ENCODE measurements at places on chromosomes 11 and 22.

- DNase-seq: no peak
These were observed 16.1 kb upstream of the PCF11 start for GRCh38 chr11:83140691-83141455.

GRCh38 chr22:44599500-44600140 is 101.6 kb upstream of the RTL6 start:
- DNase-seq: no peak

DNA sequence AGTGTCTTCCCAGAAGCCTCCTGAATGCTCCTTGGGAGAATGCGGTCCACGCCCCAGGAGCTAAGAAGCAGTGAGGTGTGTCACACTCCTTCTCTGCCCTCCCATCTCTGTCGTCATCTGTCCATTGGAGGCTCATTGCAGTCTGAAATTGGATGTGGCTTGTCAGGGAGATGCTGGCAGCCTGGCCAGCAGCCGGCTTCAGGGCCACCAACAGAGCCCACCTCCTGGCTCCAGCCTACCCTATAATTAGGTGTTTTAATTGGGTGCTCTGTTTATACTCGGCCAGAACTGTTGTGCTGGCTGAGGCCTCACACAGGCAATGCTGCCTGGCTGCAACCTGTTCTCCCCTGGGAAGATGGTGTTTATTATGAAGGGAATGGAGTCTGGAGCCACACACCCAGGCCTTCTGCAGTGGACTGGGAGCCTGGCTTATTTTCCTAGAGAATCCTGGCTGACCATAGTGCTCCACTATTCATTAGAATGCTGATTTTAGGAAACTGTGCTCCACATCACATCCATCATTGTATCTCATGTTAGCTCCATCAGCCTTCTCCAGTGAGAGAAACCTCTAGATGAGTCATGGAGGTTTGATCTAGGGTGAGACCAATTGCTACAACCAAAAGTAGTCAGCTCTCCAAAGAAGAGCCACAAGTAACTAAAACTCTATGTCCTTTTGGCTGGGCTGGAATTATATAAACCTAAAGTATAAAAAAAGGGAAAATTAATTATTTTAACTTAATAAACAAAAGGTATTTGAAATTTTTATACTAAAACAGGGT is 86.8 kb upstream of the CRTAM start:
- DNase-seq: no peak

DNA sequence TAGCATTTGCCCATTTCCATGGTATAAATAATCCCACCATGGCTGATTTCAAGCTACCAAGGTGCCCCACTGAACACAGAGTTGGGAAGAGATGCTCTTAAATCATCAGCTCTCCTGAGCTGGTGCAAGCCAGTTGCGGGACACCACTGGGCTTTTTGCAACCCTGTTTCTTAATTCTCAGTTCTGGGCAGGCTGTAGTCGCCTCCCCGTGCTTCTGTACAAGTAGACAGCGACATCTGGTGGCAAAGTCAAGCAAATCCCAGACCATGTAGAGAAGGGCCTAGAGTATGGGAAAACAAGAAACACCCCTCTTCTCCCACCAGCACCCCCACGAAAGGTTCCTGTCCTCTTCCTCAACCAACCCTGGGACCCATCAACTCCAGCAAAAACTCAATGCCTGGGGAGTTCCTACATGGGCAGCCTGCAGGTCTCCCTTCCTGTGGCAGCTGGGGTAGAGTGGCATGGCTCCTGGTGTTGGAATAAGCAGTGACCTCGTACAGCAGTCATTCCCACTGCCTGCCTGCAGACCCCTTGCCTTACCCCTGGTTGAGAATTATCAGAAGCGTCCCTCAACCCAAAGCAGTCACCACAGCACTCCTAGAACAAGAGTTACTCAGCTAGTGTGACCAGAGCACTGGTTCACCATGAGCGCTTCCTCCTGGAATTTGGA is 68.4 kb downstream of the IGLL5 start:
- peak; percentile 81 for DNase-seq

- DNase-seq: peak; percentile 20
These were observed 1089.3 kb downstream of the FAM181B start for GRCh38 chr11:81644239-81644840.

DNA sequence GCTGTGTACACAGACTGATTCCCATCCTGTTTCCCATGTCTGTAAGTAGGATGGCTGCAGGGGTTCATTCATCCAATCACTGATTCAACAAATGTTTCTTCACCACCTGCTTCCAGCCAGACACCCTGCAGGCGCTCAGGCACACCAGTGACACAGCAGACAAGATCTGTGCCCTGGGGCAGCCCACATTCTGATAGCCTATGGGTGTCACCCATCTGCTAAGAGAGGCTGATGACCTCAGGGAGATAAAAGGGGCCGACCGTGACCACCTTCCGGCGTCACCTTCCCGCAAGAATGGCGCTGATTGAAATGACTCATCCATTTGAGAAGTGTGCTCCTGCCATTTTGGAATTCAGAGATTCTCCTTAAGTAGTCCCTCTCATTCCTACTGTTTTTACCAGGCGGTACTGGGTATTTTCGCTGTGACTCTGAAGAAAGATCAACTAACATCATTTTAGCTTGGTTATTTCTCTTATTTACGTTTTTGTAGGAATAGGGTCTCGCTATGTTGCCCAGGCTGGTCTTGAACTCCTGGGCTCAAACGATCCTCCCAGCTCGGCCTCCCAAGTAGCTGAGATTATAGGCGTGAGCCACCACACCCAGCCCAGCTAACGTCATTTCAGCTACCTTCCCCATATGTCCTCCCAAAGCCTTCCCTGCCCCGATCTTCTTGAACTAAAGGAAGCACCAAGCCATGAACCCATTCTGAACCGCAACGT is 73.2 kb upstream of the BID start:
- DNase-seq: no peak

DNA sequence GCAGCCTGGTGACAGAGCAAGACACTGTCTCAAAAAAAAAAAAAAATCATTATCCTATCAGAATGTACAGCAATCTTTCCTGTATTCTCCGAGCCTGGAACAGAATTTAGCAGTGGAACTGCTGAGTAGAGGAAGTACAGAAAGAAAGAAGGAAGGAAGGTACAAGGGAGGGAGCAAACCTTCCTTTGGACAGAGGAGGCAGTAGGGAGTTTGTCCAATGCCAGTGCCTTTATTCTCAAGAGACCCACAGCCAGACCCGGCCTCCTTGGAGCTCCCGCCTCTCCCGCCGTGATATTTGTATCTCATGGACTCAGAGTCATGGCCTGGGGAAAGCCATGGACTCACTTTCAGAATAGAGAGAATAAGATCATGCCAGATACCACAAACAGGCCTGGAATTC is 37.7 kb upstream of the LRRC55 start:
- DNase-seq: no peak

DNA sequence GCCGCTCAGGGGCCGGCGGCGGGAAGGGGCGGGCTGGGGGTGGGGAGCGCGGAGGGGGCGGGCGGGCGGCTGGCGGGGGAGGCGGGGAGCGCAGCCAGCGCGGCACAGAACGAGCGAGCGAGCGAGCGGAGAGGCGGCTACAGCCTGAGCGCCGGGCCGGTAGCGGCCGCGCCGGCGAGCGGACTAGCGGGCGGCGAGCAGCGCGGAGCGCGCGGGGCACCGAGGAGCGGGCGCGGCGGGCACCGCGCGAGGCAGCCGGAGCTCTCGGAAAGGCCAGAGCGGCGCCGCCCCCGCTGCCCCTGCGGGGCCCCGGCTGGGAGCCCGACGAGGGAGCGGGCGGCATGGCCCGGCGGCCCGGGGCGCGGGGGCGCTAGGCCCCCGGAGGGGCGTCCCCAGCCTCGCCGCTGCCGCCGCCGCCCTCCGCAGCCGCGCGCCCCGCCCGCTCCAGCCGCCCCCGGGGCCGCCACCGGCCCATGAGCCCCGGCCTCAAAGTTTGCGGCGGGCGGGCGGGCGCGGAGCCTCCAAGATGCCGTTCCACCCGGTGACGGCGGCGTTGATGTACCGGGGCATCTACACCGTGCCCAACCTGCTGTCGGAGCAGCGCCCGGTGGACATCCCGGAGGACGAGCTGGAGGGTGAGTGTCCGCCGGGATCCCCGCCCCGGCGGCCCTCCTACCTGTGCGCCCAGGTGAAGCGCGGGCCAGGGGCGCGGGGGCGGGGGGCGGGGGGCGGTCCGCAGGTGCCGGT is at the start of gene CABP7:
Gene CABP7, plus strand, starts transcription at position 105 of the 747 bp plus-strand sequence. Its CDS starts 422 bp downstream, at position 527.
- DNase-seq: peak; percentile 10

- peak; percentile 19 for DNase-seq
These were observed 923.3 kb downstream of the KCNA4 start for GRCh38 chr11:29093416-29094120.

Measured in dermis blood vessel endothelial cell (primary cell).